ENCODE measurements at places on chromosomes 2 and 18.

DNA sequence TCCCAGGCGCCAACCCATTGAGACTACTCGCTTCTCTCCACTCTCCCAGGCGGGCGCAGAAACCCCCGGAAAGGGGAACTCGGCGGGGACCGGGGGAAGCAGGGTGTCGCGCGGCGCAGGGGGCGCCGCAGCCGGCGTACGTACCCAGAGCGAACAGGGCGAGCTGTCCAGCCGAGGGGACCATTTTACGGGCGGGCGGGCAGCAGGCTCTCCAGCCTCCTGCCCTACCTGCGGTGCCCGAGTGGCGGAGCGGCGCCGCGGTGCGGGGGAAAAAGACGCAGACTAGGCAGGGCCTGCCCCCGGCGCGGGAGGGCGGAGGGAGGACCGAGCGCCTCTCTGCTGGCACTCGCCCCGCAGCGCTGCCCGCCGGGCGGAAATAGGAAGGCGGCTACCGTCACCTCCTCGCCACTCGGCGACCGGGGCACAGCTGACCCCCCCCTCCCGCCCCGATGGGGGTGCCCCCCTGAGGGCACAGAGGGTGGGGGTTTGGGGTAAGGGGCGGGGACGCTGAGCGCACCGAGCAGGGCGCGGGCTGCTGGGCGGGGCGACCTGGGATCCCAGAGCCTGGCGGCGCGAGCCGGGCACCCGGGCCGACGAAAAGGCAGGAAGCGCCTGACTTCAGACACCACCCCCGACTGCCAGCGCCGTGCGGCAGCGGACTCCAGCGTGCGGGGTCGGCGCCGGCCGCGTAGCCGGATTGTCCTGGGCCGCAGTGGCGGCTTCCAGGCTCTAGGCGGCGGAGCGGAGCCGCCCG lies at the start of gene TGFA:
Gene TGFA (minus strand): TSS at position 243 of the 754 bp plus-strand sequence. CDS start 59 bp downstream, at position 184.
- DNase-seq, result peak; percentile 7

DNA sequence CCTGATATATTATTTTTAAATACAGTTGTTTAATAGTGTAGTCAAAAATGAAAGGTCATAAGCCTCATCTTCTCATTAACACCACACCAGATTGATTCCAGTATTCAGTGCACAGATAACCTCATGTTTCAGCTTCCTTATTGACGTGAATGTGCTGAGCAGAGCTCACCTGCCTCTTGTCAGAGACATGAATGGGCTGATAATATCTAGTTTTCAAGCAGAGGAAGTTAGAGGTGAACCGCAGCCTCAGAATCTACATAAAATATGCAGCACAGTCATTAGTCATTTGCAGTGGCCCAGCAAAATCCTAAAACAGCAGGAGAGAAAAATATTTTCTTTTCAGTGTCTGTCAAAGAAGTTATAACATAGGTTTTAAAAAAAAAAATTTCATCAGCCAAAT lies 216.2 kb downstream of the GBX2 start:
- DNase-seq, result no peak

GRCh38 chr2:224807153-224807964 lies 91.2 kb upstream of the CCDC195 start:
- DNase-seq, result no peak

DNA sequence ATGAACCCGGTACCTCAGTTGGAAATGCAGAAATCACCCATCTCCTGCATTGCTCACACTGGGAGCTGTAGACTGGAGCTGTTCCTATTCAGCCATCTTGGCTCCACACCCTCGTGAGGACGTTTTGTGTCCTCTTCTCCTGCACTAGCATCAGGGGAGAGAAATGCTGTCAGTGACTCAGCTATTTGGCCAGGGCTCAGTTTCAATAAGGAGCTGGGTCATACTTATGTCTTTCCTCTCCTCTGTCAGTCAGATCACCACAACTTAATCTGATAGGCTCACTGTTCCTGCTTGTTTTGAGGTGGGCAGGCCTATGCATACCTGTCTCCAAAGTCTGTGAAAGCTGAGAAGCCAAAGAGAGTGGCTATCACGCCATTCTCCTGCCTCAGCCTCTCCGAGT lies 921.2 kb downstream of the DCC start:
- no peak for DNase-seq

DNA sequence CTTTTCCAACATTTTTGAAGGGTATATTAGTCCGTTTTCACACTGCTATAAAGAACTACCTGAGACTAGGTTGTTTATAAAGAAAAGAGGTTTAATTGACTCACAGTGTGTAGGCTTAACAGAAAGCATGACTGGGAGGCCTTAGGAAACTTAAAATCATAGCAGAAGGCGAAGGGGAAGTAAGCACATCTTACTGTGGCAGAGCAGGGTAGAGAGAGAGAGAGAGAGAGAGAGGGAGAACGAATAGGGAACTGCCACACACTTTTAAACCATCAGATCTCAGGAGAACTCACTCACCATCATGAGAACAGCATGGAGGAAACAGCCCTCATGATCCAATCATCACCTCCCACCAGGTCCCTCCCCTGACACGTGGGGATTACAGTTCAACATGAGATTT lies 420.3 kb downstream of the SOCS6 start:
- DNase-seq, result no peak

DNA sequence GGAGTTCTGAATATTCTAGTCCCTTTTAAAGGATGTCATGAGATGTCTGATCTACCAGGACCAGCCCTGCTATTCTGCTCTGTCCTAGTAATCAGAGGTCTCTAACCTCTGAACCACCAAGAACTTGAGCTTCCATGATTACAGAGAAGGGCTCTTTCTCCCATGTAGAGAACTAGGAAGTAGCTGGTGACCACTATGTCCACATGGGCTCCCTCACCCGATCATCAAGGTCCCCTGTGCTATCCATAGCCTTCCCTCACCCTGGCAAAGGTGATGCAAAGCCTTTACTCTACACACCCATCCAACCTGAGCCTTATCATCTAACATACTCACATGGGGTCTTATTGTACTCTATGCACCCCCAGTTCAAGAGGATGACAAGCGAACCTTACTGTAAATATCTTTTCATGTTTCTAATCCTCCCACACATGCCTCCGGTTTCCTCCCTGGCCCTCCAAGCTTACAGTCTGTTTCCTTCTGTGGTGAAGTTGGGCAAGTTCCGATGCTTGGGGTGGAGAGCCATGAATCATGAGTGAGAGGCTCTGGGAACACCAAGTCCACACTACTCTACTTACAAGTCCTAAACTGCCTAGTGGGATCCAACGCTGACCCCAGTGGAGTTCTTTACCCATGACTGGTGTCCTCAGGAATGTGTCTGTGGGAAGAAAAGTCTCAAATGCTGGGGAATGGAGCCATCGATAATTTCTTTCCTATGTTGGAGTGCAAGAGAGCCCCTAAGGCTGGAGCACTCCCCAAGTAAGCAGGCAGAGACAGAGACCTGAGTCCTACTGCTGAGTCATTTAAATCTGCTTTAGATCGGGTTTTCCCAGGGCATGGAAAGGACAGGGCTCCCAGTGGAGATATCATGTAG lies 73.3 kb upstream of the KLF7 start:
- peak; percentile 100 for DNase-seq

- DNase-seq, result no peak
These were observed 440.8 kb upstream of the MYT1L start for GRCh38 chr2:2771721-2772411.

DNA sequence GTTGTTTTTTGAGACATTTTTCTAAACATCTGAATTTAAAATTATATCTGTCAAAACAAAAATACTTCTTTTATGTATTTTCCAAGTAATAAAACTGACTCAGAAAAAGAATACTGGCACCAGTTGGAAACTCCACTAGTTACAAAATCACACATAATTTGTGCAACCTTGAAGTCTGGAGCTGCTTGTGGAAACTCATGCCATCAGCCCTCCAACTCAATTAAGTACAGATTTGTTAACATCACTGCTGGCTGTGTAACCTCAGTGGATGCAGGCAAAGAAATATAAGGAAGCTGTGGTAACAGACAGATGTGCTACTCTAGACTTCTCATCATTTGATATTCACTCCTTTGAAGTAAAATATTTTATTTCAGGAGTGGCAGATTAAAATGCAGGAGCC lies 30.0 kb upstream of the RAPH1 start:
- DNase-seq, result no peak

GRCh38 chr2:220270481-220271070 lies 643.1 kb downstream of the SLC4A3 start:
- no peak for DNase-seq

DNA sequence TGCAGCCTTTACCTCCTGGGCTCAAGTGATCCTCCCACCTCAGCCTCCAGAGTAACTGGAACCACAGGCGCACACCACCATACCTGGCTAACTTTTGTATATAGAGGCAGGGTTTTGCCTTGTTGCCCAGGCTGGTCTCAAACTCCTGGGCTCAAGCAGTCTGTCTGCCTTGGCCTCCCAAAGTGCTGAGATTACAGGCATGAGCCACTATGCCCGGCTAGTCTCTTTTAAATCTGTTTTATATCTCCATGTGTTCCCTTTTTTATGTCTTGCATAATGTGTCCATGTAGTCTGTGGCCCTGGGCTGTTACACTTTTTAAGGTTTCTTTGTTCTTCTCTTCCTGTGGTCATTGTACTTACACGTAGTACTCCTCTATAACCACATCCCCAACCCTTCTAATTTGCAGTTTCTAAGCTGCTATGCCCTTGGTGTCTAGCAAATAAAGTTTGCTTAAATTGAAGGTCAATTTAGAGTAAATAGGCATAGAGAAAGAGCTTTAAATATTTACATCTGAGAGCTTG lies 168.2 kb downstream of the MCFD2 start:
- no peak for DNase-seq

DNA sequence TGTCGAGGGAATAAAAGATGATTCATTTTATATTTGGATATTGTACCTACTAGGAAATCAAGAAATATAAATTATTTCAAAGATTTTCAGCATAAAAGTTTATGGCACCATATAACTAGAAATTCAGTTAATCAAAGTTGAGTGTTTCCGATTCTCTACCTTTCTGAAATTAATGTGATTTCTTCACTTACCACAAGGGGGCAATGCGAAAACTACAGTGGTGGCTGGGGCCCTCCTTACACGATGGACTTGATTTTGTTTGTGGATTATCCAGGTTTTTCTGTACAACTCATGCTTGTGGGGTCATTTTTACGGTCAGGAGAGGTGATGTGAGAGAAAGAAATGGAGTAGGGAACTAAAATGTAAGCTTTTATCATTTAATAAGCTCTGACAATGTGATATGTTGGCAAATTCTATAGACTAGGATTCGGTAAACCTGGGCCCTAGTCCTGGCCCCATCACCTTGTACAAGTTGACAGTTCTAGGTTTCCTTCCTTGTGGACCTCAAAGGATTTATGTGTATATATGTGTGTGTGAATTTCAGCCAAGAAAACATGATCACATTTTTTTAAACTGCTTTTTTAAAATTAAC lies 47.6 kb downstream of the G6PC2 start:
- peak; percentile 22 for DNase-seq

GRCh38 chr2:120709608-120710041 lies 26.0 kb upstream of the GLI2 start:
- peak; percentile 68 for DNase-seq

GRCh38 chr2:6471419-6471818 lies 394.3 kb downstream of the CMPK2 start:
- DNase-seq, result no peak

GRCh38 chr2:8590938-8591337 lies 90.9 kb upstream of the ID2 start:
- no peak for DNase-seq

GRCh38 chr18:50644807-50645206 lies 84.9 kb downstream of the MAPK4 start:
- no peak for DNase-seq

DNA sequence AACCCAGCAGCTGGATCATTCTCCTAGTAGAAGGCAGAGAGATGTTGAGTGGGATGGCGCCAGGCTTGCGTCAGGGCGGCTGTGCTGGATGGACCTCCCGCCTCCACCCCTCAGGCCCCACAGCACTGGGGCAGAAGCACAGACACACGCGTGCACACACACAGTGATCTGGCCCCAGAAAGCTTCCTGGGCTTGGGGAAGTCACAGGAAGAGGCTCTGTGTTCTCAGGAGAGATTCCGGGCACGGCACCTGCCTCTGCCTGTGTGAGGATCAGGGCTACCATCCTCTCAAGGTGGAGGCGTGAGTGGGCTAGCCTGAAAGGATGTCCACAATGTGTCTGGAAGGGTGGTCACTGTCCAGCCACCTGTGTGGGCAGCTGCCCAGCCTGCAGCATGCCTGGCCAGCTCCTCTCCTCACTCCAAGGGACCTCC lies 229.8 kb upstream of the HS6ST1 start:
- DNase-seq, result no peak

- DNase-seq, result peak; percentile 97
These were observed 139.0 kb downstream of the DDX1 start for GRCh38 chr2:15730545-15731212.

DNA sequence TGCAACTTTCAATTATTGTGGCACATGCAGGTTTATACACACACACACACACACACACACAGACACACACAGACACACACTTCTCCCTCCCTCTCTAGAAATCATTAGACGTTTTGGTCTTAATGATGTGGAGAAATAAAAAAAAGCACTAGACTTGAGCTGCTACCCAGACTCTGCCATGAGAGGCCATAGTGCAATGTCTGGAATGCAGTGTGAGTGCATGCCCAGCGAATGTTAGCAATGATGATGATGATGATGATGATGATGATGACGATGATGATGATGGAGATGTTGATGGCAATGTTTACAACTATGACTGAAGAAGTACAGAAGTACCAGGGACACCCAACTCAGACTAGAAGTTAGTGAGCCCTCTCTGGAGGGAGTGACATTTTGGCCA lies 23.8 kb upstream of the KLHL29 start:
- DNase-seq, result no peak

DNA sequence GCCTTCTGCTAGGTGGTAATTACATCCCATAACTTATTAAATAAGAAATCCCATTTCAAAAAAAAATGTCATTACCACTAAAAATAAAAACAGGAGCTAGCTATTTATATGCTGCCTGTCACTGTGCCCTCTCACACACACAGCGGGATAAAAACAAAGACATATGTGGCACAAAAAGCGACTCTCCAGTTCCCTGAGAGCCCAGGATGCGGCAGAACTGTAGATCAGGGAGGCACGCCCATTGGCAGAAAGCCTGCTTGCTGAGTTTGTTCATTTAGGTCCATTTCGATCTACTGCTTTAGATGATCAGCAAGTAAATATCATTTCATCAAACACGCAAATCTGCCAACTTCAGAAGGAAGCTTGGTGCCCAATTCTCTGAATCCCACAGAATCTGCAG lies 124.4 kb downstream of the TMEM163 start:
- DNase-seq, result no peak

DNA sequence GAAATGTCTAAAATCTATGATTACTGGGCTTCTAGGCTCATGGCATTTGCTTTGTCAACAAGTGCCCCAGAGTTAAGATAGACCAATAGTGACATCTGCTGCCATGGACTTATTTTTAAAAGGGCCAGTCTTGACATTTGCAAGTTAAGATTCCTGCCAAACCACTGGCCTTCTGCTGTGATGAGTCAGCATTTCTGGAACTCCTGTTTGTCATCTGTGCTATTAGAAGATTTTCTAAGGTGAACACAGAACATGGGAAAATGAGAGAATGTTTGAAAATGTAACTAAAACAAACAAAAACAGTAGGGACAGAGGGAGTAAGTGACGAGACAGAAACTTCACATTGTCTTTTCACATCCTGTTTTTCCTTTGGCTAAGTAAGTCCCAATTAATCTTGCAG lies 93.7 kb upstream of the WDR75 start:
- peak; percentile 99 for DNase-seq

Measured in fibroblast of mammary gland (primary cell).